ENCODE measurements at places on chromosomes 7 and 10.

DNA sequence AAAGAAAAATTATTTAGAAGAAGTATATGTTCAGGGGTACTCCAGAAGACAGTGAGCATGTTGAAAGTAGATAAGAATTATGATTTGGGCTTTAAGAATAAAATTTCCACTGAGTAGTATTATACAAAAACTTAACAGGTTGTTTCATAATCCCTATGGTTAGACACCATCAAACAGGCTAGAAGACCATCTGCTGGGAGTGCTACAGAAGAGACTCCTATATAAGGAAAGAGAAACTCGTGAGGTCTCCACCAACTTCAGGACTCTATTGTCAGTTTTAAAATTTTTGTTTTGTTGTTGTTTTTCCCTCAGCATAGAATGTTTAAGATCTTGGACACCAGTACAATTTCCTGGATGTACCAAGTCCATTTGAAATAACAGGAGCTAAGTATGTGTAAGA, 13.1 kb downstream of the DNAJC1 start:
- no peak for DNase-seq

GRCh38 chr10:61606959-61607907, 55.5 kb upstream of the CABCOCO1 start:
- no peak for DNase-seq

DNA sequence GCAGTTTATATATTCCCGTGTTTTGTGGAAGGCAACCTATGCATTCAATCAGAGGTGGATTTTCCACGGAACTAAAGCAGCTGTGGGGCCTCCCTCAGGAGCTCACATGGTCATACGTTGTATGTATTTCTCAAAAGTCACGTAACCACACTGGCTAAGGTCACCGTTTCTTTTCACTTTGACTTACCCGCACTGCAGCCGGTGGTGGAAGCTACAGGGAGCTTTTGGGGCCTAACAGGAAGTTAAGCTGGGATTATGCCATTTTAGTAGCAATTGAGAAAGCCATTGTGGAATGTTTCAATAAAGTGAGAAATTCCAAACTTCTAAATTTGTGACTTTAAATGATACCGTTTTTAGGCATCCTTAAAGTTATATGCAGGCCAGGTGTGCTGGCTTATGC, 111.2 kb upstream of the KLF6 start:
- DNase-seq: no peak

GRCh38 chr7:26584326-26584725, 280.1 kb downstream of the SKAP2 start:
- DNase-seq: no peak

GRCh38 chr10:94062611-94063010, 68.9 kb downstream of the PLCE1 start:
- DNase-seq: no peak

- DNase-seq: no peak
Observed at GRCh38 chr10:68997211-68997610, 8.6 kb downstream of the KIFBP start.

GRCh38 chr7:43004082-43004481, 71.9 kb downstream of the MRPL32 start:
- DNase-seq: no peak
